ENCODE measurements at places on chromosomes 2 and 18.

GRCh38 chr2:58158481-58158880 is 82.6 kb downstream of the FANCL start:
- DNase-seq = no peak

- no peak for DNase-seq
Measured at GRCh38 chr2:152037743-152038435, 61.0 kb downstream of the CACNB4 start.

- no peak for DNase-seq
Measured at GRCh38 chr2:17867133-17867532, 11.3 kb upstream of the KCNS3 start.

DNA sequence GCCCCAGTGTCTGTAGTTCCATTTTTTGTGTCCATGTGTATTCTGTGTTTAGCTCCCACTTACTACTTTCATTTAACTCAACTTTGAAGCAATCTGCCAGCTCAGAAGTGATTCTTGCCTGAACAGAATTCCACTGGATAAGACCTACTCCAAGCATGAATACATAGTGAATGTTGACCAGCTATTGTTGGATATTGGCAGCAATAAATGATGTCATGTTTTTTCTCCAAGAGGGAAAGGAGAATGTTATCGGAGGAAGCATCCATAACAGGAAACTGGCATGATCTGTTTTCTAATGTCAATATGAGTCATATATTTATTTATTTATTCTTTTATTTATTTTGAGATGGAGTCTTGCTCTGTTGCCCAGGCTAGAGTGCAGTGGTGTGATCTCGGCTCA is 36.8 kb upstream of the TRAPPC8 start:
- DNase-seq = no peak

DNA sequence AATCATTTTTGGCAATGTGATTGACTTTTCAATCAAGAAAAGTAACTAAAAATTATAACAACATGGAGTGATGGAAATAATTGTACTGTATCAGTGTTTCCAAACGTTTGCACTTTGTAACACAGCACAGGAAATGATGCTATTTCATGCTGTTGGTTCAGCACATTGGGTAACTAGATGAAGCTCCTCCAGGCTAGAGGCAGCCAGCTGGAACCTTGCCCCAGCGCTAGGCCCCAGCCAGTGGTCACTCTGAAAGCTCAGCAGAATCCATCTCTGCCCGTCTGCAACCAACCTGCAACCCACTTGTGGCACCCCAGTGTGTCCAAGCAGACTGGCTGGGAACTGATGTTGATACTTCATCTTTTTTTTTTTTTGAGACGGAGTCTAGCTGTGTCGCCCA is 15.3 kb downstream of the UNC50 start:
- no peak for DNase-seq

GRCh38 chr2:1736997-1737480 is 7.3 kb downstream of the PXDN start:
- no peak for DNase-seq

Data from T-cell (primary cell).